Right cardiac atrium (tissue), 5 donors: ENCODE measurements at places on chromosomes 2 and 18.

GRCh38 chr2:210616074-210616473 is 59.7 kb downstream of the CPS1 start:
- no peak for DNase-seq

GRCh38 chr2:7881466-7881865 is 800.4 kb upstream of the ID2 start:
- DNase-seq = no peak

DNA sequence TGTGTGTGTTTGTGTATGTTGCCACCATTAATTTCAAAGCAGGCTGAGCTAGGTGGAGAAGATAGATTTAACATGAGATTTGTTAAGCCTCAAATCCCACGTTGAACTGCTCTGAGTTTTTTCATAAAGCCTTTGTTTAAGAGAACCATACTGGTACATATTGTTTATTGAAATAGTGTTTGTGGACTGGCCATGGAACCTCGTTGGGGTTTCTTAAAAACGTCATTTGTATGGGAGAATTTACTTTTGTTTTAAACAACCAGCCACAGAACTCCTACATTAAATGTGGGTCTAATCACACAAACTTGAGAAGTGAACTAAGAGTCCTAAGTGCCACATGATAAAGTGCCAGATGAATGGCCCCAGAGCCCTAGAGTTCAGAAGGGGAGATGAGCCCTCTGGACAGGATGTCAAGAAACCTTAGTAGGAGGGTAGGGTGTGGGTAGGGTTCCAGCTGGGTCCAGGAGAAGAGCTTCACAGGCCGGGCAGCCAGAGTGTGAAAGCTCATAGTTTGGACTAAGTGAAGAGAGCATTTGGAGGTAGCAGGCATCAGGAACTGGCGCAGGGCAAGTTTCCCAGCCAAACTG is 120.6 kb upstream of the EML6 start:
- DNase-seq = no peak

DNA sequence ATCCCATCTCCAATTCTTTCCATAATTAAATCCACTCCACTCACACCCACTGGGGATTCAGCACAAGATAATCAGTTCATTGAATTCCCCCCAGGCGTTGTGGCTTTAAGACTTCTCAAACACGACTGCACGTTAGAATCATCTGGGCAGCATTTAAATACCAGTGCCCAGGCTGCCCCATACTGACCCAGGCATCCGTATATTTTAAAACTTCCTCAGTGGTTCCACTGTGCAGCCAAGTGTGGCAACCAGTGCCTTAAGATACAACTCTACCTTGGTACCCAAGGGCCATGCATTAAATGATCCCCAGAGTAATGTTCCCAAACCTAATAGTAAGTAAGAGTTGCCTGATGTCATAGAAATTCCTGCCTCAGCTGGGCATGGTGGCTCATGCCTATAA is 54.3 kb upstream of the BZW1 start:
- DNase-seq = no peak

GRCh38 chr2:118586312-118586711 is 261.1 kb downstream of the EN1 start:
- no peak for DNase-seq

DNA sequence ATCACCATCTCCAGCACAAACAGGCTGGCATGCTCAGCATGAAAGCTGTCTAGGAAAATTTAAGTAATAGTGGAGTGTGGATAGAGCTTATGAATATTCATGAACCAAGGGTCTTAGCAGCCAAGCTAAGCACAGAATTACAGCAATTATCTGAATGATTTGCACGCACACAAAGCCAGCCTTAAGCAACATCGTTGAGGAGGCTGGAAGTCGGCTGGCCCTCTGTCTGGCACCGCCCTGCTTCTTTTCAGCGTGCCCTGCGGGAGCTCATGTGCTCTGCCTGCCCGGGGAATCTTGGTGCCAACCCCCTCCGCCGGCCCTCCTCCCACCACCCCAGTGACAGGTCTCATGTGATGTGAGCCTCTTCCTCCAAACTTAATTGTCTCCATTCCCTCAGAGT is 540.1 kb downstream of the CMPK2 start:
- peak; percentile 24 for DNase-seq

- no peak for DNase-seq
Observed at GRCh38 chr2:102296449-102296848, 14.9 kb upstream of the IL1RL1 start.

GRCh38 chr18:32891797-32892196 is 119.0 kb upstream of the KLHL14 start:
- DNase-seq = no peak

DNA sequence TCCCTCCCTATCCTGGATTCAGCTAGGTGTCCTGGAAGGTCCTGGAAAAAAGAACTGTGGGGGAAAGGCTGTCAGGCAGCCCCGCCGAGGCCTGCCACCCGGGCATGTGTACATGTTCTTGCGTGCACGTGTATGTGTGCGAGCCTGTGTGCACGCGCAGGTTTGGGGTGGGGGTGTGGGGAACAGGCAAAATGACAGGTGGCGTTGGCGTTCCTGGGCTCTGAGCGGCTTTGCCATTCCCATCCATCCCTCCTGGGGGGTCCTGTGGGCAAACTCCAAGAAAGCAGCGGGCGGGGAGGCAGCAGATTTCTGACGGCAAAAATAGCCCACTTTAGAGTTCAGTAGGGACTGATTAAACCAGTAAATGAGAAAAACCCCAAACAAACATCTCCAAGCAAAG is 35.6 kb downstream of the EMX1 start:
- no peak for DNase-seq

DNA sequence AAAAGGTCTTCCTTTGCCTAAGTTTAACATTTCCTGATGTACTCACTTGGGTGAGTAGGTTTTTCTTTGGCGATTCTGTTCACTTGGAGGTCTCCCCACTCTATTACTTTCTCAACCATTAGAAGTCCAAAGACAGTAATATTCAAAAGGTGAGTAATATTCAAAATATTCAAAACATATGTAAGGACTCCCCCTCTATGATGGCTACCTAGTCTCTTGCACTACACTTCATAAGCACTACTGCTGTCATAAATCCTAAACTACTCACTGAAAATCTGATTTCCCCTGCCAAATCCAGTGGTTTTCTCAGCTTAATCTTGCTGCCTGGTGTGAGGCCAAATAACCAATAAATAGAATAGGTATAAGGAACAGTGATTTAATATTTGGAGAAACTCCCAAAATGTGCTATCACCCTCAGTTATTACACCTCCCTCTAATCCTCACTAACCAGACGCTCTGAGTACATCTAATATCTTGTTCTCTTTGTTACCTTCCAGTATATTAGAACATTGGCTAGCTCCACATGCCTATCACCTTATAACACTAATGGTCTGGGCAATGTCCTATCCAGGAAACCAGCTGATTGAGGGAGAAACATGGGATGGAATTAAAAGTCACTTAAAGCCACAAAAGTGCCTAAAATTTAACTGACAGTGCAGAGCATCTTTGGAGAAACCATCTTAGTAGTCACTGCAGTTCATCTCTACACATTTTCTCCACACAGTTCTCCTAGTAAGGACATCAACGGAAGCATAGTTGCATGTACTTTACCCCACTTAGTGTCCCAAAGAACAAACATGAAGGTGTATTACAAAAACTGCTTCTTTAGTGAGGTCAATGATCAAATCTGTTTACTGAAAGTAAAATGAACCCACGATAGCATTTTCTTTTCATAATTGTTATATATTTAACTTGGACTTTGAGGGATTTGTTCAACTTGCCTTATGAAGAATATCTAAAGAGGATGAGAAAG is 54.8 kb downstream of the MBD2 start:
- no peak for DNase-seq

GRCh38 chr2:71546777-71547281 is 93.5 kb downstream of the DYSF start:
- no peak for DNase-seq

DNA sequence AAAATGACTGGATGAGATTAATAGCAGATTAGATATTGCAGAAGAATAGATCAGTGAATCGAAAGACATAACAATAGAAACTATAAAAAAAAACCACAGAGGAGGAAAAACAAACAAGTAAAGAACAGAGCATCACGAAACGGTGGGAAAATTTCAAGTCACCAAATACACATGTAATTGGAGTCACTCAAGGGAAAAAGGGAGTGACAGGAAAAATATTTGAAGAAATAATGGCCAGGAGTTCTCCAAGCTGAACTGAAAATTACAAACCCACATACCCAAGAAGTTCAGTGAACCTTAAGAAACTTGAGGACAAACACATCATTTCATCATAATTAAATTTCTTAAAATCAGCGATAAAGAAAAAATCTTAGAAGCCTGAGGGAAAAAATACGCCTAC is 11.0 kb upstream of the IL1R1 start:
- no peak for DNase-seq

GRCh38 chr2:75589391-75590105 is 28.8 kb upstream of the EVA1A start:
- DNase-seq = no peak

DNA sequence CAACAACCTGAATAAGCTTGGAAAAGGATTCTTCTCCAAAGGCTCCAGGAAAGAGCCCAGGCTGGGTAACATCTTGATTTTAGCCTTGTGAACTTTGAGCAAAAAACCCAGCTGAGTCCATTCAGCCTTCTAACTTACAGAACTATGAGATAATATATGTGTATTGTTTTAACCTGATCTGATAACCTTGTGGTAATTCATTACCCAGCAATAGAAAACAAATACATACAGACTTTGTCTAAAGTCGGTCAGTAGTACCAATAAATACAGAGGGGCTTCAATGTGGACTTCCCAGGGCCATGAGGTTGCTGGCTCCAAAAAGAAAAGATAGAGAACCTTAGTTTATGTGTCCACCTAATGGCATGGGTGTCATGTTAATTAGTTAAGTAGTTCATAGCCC is 191.8 kb downstream of the KCNH7 start:
- DNase-seq = no peak

DNA sequence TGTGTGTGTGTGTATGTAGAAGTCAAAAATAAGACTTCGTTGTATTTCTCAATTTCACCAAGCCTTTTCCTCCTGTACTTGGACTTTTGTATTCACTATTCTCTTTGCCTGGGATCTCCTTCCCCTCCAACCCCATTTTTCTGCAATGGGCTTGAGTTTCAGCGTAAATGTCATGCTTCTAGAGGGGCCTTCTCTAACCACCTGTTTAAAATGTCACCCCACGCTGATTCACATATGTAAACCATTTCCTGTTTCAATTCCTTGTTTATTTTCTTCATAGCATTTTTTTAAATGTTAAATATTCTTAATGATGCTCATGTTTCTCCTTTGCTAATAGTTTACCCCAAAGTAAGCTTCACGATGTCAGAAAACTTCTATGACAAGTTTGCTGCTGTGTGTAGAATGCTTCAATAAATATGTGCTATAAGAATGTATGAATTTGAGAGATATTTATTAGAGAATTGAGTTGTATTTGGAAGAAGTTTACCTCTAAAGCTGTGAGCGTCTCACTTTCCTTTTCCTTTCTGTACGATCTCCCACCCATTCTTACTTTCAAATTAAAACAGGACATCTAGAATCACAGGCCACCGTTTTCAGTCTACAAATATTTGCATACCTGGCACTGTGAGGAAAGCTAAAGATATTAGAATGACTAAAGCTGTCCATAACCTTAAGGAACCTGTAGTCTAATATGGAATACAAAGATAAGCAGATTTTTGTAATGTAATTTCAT is 762.4 kb downstream of the LRRTM4 start:
- no peak for DNase-seq

DNA sequence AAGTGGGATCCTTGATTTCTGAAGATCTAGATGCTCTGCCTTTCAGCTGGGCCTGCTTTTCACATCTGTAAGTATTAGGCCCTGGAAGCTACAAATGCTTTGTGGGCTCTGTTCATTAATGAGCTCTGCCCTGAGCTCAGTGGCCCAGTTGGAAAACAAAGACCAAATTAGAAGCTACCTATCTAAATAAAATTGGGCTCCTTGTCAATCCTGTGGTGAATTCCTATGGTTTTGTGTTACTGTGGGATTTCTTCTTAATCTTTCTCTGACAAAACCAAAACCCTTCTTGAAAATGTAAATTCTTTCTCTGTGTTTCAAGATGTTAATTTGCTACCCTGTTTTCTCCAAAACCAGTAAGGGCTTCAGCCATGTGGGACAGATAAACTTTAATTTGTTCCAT is 219.0 kb upstream of the HS6ST1 start:
- no peak for DNase-seq

DNA sequence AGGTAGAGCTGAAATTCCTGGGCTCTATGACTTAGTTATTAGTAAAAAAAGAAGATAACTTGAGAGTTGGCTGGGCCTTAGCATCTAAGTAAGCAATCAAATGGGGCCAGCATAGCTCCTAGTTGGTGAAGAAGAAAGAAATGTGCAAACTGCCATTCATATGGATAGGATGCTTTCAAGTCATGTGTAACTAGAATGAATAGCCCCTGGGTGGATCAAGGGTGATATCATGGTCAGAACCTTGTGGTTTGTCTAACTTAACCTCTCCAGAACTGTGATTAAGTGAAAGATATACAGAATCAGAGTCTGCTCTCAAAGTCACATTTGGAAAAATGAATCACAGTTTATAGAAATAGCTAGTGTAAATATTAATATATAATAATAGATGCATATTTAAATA is 198.7 kb upstream of the DTNA start:
- DNase-seq = no peak

DNA sequence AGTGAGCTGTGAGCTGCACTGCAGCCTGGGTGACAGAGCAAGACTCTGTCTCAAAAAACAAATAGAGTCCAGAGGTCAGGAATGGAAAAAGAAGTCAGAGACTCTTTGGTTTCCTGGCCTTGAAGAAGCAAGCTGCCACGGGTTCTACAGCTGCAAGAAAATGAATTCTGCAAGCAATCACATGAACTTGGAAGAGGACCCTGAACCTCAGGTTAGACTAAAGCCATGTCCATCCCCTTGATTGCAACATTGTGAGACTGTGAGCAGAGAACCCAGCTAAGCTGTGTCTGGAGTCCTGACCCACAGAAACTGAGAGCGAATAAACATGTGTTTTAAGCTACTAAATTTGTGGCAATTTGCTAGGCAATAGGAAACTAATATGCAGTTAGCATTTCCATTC is 12.9 kb upstream of the MIB1 start:
- no peak for DNase-seq

GRCh38 chr2:161947406-161947805 is 126.6 kb downstream of the DPP4 start:
- no peak for DNase-seq

GRCh38 chr2:235085476-235085875 is 133.7 kb downstream of the SH3BP4 start:
- DNase-seq = no peak

DNA sequence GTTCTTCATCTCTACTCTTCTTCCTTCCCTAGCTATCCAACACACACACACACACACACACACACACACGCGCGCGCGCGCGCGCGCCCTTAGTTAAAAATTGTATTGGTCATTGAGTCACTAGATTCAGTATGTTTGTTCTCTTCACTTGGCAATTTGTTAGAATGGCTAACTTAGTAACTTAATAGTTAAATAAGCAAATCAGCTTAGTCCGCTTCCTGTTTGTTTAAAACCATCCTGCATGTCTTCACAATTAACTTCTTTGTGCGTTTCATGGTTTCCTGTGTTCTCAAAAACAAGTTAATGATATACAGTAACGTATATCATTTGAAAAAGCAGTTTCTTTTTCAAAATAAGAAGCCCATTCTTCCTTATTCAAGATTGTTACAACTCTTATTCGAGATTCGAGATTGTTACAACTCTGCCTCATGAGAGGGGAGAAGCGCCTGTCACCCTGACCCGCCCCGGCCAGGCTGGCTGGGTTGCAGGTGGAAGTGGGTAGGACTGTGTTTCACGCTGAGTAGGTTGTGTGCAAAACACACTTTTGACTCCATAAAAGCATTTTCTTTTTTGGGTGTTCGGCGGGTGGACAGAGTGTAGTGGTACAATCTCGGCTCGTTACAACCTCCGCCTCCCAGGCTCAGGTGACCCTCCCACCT is 9.5 kb upstream of the CNNM3 start:
- DNase-seq = no peak
